Amniotic epithelial cell (primary cell): ENCODE measurements at places on chromosomes 5 and 9.

- DNase-seq = no peak
These were observed 168.5 kb upstream of the ACTBL2 start for GRCh38 chr5:57651127-57651526.

- DNase-seq = no peak
These were observed 683.3 kb downstream of the MAT2B start for GRCh38 chr5:164188733-164189148.

DNA sequence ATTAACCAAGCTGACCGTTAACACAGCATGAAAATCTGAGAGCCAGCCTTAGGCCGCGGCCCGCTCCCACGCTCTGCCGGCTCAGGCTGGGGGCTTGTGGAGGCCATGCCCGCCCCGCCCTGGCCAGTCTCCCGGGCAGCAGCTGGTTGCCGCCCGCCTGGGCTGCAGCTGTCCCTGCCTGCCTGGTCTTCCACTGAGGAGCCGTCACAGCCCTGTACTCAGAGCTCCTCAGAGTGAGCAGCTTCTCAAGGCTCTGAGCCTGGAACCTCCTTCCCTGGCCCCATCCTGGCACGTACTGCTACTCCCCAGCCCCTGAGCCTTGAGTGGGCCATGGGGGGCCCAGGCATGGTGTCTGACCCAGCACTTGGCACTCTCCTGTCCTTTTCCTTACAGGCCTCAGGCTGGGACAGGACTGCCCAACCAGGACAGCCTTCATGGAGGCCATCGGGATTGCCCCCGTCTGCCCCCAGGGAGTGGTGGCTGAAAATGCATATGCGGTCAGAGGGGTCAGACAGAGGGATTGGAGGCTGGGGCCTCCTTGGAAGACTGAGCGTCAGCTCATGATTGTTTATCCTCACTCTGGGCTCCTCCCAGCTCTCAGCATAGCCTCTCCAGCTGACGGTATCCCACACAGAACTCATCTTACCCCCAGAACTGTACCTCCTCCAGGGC, 11.9 kb downstream of the FGFR4 start:
- DNase-seq = no peak

GRCh38 chr5:129496421-129496820, 36.3 kb downstream of the ADAMTS19 start:
- no peak for DNase-seq

GRCh38 chr9:78927099-78927940, 630.4 kb downstream of the PSAT1 start:
- DNase-seq = no peak

DNA sequence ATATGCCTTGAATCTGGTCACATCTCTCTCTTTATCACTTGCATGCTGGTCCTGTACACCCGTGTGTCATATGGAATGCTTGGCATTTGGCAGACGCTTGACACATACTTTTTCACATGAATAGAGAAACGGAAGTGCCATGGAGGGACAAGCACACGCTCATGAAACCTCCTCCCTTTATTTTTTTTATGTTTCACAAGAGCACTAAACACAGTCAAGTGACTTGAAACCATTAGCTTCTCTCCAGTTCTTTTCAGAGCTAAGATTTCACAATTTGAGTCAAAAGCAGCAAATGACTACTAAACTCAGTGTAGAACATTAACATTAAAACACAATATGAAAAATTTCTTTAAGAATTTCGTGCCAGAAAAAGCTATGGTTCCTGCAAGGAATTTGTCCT, 151.1 kb downstream of the DOCK2 start:
- peak; percentile 39 for DNase-seq

GRCh38 chr5:88393042-88393441, 124.4 kb upstream of the TMEM161B start:
- no peak for DNase-seq

DNA sequence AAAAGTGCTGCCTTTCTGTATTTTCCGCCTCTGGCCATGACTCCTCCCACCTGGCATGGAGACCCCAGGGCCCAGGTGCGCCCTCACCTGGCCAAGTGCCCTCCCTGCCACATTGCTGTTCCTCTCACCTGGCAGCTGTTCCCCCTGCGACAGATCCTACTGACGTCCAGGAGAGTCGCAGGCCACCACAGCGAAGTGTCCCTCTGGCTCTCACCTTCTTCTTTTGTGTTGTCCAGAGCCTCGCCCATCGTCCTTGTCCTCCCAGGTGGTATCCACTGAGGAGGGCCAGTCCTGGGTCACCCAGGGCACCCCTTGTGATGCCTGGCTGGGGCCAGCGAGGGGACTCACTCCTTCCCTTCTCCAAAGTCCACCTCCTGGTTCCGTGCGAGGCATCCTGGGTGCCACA, 2.6 kb downstream of the NKD2 start:
- DNase-seq = no peak

DNA sequence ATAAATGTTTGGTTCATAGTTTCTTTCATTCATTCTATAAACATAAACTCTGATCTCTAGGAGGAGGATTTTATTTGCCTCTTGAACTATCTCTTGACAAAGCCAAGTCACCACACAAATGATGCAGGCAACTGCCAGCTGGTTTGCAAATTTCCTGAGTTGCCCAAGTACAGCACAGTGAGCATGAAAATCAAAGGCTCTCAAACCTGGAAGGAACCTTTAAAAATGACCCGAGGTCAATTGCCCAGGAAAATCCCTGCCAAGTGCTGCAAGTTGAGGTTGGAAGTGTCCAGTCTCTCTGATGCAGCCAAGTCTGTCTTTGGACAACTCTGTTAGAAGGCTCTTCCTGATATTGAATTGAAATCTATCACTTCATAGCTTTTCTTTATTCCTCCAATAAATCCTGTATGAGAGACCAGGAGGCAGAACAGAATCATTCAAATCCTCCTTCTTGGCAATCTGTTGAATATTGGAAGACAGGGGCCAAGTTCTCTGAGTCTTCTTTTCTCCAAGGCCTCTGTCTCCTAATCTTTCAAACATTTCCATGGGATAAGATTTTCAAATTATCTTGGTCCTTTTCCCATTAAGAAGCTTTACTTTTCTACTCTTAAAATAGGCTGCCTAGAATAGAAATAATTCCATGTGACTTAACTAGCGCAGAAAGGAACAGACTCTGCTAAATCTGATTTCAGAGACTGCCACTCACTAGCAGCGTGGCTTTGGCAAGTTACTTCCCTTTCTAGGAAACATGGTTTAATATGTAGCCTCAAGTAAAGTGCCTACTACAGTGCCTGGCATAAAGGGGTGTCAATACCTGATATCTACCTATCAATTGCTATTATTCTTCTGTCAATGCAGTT, 159.2 kb downstream of the SNX18 start:
- DNase-seq = no peak

GRCh38 chr9:135698767-135699166, 514 bp downstream of the SOHLH1 start:
- no peak for DNase-seq

GRCh38 chr9:16013366-16013765, 460.5 kb downstream of the CCDC171 start:
- DNase-seq = no peak

- peak; percentile 77 for DNase-seq
These were observed 14.9 kb upstream of the FGFR4 start for GRCh38 chr5:177071666-177072385.

DNA sequence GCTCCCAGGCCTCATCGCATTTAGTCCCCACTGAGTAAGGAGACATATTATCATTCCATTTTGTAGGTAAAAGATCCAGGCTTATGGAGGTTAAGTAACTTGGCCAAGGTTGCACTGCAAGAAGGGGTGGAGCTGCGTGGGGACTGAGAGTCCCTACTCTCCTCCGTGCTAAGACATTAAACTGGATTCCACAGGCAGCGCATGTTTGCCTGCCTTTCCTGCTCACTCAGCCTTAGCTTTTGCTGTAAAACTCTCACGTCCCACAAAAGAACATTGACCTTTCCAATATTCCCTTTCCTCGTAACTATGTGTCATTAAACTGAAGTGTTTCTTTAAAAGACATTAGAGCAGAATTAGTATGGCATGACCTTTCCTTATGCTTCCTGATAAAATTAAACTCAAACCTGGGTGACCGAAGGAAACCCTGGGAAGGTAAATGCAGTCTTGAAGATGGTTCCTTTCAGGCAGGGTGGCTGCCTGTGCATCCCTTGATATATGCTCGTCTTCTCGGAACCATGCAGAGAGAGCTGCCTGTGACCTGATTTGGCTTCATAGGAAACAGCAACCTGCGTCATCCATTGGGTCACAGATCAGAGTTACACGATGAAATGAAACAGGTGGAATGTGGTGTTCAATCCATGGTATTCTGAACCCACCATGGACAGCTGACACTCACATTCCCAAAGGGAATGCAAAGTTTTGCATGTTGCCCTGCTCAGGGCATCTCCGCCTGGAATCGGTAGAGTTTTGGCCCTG, 85.9 kb downstream of the TMEM252 start:
- DNase-seq = no peak

- peak; percentile 68 for DNase-seq
These were observed 43.7 kb upstream of the ITGA1 start for GRCh38 chr5:52743970-52744369.

GRCh38 chr5:172605466-172605865, 35.6 kb upstream of the NEURL1B start:
- DNase-seq = no peak

GRCh38 chr5:138953387-138954256, 78.5 kb upstream of the LRRTM2 start:
- DNase-seq = peak; percentile 67

DNA sequence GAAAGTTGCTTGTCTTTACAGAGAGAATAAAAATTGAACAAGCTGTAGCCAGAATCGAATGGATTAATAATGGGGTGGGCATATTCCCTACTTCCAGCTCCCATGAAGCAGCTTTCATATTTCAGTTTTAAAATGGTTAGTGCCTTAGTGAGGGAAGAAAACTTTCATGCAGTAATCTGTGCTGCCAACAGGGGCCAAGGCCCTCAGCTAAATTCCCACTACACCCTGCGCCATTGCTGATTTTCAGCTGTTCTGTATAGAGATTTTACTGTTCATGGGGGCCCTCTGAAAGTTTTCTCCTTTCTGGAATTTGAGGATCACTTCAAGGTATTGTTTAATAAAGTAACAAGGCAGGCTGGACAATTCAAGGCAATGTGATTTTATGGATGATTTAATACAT, 58.2 kb downstream of the CAST start:
- DNase-seq = no peak

- no peak for DNase-seq
These were observed 1.0 kb upstream of the SAP30L start for GRCh38 chr5:154444556-154445421.

DNA sequence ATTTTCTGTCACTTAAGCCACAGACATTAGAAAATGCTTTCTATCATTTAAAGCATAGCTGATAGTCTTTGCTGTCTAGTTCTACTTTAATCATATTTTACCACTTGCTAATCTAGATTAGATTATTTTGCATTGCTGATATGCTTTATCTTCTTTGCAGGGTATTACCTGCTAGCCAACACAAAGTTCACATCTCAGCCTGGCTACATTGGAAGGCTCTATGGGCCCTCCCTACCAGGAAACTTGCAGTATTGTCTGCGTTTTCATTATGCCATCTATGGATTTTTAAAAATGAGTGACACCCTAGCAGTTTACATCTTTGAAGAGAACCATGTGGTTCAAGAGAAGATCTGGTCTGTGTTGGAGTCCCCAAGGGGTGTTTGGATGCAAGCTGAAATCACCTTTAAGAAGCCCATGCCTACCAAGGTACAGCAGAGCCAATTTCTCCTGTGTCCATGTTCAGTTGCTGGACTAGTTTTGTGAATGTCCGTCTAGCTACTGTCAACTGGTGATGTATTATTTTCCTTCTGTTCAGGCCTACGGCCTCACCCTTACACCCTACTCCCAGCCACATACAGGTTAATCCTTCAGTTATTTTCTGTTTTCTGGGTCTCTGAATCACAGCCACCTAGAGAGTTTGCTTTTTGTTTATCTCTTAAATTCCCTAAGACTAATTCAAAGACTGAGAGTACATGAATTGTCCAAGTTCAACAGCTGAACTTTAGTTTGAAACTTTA, 99.9 kb downstream of the MAMDC2 start:
- no peak for DNase-seq

DNA sequence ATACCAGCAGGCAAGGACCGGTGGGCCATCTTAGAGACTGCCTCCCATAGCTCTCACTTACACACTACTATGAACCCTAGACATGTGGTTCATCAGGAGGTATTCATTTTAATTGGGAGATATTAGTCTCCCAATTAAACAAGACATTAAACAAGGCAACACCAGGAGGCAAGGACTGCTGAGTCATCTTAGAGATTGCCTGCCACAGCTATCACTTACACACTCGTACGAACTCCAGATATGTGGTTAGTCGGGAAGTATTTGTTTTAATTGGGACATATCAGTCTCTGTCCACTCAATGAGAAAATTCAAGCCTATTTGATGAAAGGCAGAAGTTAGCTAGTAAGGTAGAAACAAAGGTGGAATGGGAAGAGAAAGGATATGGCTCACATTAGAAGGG, 343.9 kb downstream of the NFIB start:
- DNase-seq = peak; percentile 46

DNA sequence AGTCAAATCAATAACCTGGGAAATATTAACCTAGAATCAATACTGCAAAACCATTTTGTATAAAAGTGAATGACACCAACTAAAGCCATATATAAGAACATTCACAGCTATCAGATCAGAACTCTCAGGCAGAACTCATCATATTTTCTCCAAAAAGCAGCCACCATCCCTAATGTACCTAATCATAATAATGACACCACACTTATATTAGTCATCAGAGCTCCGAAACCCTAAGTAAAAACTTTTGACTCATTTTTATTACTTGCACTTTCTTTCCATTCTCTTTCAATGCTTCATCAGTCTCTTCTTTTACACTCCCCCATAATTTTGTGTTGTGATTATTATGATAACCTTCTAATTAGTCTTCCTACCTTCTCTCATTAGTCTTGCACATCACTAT, 45.3 kb downstream of the INSL6 start:
- DNase-seq = no peak

- peak; percentile 9 for DNase-seq
These were observed 42.9 kb upstream of the SMAD5 start for GRCh38 chr5:136089791-136090190.

GRCh38 chr5:176820937-176821336, 10.6 kb downstream of the UNC5A start:
- no peak for DNase-seq

DNA sequence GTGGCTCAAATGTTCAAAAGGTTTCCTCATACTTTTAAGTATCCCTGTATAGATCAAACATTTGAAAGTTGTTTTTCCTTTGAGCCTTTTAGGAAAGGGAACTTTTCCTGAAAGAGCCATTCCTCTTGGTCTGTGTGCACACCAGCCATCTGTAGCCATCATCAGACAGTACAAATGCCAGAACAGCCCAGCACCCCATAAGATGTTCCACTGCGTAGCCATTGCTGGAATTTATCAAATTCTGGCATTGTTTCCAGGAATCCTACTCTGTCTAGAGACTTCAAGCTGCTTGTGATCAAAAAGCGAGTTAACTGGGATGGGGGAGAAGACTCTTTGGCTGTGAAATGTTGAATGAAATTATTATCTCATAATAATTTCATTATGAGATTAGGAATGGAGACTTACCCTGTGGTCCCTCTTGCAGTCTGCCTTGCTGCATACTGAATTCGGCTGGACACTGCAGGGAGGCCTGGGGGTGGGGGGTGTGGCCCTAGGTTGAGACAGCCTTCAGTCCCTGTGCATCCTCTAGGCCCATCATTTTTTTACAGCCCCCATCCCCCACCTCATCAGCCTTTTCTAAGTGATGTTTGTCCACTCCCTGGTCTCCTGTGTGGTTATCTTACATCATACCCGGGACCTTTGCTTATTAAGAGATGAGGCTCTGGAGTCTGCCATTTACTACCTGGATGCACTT, 99.8 kb downstream of the RALGPS1 start:
- no peak for DNase-seq
